Stimulated activated CD8-positive, alpha-beta memory T cell treated with anti-CD3 and anti-CD28 coated beads, Interleukin-4, amount 100 ng/mL, for 4 hours (primary cell): ENCODE measurements at places on chromosomes 2 and 18.

- DNase-seq = no peak
These were observed 182.7 kb upstream of the SALL3 start for GRCh38 chr18:78796693-78797455.

DNA sequence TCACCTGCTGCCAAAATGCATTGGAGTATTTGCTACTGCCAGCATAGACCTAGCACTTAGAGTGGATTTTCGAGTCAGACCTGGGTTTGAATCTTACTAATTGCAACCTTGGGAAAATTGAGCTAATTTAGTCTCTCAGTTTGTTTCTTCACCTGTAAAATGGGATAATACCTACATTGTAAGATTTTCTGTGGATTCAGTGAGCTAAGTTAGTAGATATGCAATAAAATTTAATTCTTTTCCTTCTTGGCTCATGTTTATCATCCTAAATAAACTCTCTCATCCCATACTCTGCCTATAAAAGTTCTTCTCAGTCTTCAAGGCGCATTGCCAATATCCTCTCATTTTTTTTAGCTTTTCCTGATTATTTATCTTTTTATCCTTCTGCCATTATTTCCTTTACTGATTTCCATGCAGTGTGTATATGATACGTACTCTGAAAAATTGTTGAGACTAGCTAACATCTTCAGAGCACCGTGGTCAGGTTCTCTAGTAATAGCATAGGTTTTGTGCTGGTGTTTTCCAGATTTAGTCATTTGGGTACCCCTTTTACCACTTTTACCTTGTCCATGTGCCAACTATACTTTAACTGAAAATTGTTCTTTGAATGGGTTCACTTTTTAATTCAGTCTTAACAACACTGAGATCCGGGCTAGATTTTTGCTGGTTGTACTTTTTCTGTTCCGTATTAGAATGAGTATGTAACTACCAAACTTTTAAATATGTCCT lies 7.3 kb downstream of the CEP192 start:
- DNase-seq = no peak

- DNase-seq = peak; percentile 24
These were observed at the start of gene BARD1 for GRCh38 chr2:214808981-214809750. TSS of gene BARD1 (minus strand) at chr2:214809683. CDS start at chr2:214809569, 114 bp downstream.

- DNase-seq = no peak
These were observed 19.1 kb upstream of the RBM44 start for GRCh38 chr2:237779521-237779920.

GRCh38 chr2:121355488-121355887 lies 70.5 kb upstream of the TFCP2L1 start:
- DNase-seq = no peak

DNA sequence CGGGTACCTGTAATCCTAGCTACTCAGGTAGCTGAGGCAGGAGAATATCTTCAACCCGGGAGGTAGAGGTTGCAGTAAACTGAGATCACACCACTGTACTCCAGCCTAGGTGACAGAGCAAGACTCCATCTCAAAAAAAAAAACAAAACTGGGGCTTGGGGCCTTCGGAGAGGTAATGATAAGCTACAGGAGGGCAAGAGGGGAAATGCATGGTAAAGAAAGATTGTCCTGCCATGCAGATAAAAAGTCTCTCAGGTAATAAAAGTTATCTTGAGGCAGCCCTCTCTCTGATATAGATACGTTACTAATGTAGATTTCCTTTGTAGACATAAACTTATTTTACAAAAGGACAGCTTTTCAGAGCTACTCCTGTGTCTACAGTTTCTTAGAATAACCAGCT lies 3.7 kb upstream of the RAB1A start:
- DNase-seq = no peak

DNA sequence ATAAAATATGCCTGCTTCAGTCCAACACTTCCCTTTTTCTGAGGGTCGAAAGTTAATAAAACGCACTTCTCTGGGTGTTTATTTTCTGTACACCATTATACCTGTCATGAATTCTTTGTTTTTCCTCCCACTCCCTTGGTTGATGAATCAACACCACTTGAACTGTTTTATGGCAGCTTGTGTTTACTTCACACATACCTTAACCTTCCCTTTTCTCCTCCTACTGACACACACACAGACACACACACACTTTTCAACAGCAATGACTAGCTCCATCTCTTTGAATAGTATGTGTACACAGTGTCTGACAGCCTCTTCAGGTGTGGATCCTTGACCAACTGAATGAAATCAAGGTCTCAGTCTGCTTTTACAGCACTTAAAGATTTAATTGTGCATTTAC lies 91.3 kb downstream of the SATB2 start:
- DNase-seq = no peak

GRCh38 chr2:1521878-1522830 lies 108.9 kb downstream of the TPO start:
- DNase-seq = no peak

GRCh38 chr2:54830546-54830945 lies 107.1 kb downstream of the EML6 start:
- DNase-seq = no peak

DNA sequence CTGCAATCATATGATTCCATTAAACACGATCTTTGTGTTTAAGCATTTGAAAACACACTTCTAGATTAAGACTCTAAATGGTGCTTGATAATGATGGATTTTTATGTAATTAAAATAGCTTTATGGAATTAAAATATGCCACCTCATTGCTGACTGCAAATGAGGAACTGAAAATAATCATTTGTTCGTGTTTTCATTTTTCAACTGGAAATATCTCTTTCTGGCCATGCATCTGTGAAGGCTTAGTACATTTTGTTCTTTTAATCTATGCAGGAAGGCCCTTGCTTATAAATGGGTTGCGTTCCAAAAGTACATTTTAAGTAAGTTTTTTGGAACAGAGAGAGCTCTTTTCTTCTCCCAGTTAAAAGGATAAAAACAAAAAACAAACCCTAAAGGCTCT lies 125.5 kb downstream of the MC4R start:
- no peak for DNase-seq

DNA sequence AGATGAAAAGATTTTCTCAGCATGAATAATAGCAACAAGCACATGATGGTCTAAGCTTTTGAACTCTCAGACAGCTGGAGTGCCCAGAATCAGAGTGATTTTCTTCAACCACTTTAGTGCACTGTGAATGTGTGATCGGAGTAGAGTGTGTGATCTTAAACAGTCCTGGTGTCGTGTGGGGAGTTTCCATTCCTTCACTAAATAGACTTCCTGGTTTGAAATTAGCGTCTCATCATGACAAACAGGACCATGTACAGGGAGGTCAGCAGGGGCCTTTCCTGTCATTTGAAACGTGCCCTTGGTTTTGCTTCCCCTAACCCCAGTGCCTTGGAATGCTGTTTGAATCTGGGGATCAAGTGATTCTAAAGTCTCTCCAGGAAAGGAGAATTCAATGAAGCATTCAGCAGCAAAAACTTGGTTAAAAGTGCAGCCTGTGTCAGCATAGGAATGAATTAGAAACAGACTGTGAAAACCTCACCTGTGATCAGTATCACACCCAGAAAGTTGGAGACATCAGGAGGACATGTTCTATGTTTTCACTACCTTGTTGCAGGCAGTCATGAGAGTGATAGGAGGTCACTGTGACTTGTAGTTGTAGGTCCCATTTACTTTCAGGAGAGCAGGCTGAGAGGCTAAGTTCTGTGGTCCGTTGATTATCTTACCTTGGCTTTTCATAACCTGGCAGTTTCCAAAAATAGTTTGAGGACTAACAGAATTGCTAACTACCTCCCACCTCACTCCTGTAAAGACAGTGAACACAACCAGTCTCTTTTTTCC lies 400.3 kb downstream of the MTX2 start:
- DNase-seq = no peak

- no peak for DNase-seq
These were observed 1.5 kb downstream of the ABHD1 start for GRCh38 chr2:27125104-27125503.

- no peak for DNase-seq
These were observed 5.3 kb upstream of the IL18R1 start for GRCh38 chr2:102350137-102350793.

DNA sequence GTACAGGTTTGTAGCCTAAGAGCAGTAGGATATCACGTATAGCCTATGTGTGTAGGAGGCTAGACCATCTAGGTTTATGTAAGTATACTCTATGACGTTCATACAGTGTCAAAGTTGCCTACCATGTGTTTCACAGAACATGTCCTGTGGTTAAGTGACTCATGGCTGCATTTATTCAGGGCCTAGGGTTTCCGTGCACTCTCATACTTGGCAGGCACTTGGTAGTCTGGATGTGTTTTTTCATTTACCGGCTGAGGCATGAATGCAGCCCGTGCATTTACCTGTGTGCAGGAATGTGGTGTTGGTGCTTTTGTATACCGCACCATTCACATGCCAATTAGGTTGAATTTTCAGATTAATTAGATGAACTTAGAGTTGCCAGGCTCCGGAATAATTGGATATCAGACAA lies 43.4 kb downstream of the MYL12B start:
- DNase-seq = no peak

- DNase-seq = no peak
These were observed 137.6 kb downstream of the HDAC4 start for GRCh38 chr2:239263231-239263630.

DNA sequence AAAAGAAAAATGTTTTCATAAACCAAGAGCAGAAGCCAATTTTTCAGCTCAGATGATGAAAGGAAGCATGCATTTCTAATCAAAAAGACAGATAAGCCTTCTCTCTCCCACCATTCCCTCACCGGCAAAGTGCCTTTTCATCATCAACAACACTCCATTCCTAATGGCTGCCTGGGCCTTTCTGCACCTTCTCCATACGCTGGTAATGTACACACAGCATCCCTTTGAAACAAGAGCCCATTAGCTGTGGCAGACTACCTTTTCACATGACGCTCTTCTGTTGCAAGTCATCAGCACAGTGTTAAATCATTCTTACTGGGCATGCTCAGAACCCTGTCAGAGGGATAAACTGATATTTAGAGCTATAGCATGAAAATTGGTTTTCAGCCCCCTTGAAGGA lies 408.9 kb downstream of the MEIS1 start:
- no peak for DNase-seq

- no peak for DNase-seq
These were observed 890.8 kb upstream of the KLHL29 start for GRCh38 chr2:22494156-22494555.

DNA sequence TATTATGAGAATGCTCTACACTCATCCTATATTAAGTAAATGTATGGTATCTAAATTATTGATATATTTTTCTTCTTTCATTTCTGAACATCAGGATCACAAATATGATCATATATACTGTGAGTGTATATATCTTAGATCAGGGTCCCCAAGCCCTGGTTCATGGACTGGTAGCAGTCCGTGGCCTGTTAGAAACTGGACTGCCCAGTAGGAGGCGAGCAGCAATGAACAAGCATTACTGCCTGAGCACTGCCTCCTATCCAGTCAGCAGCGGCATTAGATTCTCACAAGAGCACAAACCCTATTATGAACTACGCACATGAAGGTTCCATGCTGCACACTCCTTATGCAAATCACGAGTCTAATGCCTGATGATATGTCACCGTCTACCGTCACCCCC lies 1247.1 kb upstream of the NXPH2 start:
- no peak for DNase-seq

- DNase-seq = no peak
These were observed 152.4 kb downstream of the OSR1 start for GRCh38 chr2:19205983-19206533.

- DNase-seq = no peak
These were observed 66.4 kb downstream of the PRELID3A start for GRCh38 chr18:12474146-12474545.

GRCh38 chr2:214624166-214624760 lies 185.2 kb downstream of the BARD1 start:
- DNase-seq = no peak
